Common myeloid progenitor, CD34-positive (primary cell): ENCODE measurements at places on chromosomes 3 and 15.

- peak; percentile 84 for DNase-seq
Measured at GRCh38 chr3:49703443-49703927, 14.1 kb downstream of the RNF123 start.

DNA sequence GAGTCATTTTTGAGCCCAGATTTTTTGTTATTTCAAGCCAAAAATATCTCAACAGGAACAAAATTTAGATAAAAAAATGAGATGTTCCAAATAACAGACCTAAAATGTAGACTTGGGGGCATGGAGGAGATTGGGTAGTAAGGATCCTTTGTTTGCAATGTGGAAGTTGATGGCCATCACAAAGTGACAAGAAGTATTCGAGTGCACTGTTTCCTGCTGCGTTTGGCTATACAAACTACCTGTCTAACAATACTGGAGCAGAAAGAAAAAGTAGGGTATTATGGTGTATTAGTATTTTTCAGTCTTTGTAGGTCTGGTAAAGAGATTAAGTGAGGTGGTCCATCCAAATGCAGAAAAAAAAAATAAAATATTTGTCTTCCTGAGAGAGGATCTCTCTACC is 284.2 kb downstream of the C3orf38 start:
- no peak for DNase-seq

GRCh38 chr3:127168271-127168670 is 24.7 kb upstream of the PRR23E start:
- DNase-seq: no peak

DNA sequence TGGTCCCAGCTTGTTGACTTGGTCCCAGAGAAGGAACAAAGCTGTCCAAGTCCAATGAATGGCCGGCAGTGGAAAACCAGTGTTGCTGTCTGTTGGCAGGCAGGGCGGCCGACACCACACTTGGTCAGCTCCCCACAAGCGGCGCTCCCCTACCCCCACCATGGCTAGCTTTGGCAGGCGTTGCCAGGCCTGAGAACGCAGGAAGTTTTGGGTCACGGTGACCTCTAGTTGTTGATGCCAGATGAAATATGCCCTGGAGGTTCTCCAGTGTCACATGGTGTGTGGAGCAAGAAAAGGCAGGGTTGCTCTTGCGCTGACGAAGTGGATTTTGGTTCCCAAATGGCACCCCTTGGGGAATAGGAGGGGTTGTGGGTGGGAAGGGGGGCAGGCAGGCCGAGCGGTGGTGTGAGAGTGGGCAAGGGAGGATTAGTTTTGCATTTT is 72.7 kb upstream of the TPRG1 start:
- DNase-seq: no peak

- DNase-seq: no peak
Measured at GRCh38 chr15:59400103-59400813, 27.6 kb upstream of the MYO1E start.

GRCh38 chr15:42163291-42163690 is 6.9 kb upstream of the PLA2G4F start:
- no peak for DNase-seq

- DNase-seq: no peak
Measured at GRCh38 chr3:43629257-43629656, 7.4 kb upstream of the ANO10 start.

DNA sequence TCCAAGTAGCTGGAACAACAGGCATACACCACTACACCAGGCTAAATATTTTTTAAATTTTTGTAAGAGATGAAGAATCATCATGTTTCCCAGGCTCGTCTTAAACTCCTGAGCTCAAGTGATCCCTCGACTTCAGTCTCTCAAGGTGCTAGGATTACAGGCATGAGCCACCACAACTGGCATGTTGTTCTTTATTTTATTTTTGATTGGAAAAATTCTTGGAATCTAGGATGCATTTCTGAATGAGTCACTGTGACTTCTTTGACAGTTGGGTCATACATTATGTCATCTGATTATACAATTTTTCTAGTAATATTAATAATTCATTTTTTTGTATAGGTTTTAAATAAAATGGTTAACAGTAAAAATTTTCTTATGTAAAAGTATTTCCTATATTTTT is 870.2 kb downstream of the SI start:
- no peak for DNase-seq

- no peak for DNase-seq
Measured at GRCh38 chr3:32371461-32372212, 20.0 kb upstream of the CMTM7 start.

DNA sequence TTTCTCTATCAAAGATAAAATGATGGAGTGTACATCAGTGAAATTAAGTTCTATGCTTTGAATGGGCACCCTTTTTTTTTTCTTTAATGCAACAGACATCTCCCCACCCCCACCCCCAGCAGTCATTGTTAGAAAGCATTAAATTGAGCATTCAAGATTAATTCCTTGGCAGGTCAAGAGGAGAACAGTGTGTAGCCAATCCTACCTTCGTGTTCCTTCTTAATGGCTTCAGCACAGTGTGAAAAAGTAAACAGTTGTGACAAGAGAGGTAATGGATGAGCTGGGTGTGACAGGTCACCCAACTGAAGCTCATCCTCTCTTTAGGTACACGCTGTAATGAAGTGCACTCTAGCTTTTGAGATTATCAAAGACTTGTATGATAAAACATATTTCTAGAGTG is 198.5 kb upstream of the RARB start:
- DNase-seq: no peak

- DNase-seq: no peak
Measured at GRCh38 chr3:171181907-171182690, 155.6 kb upstream of the SLC2A2 start.

GRCh38 chr3:137764001-137764433 is at the start of gene SOX14:
Gene SOX14 (plus strand): TSS chr3:137764315. CDS start chr3:137764785, 470 bp downstream.
- DNase-seq: peak; percentile 48

- DNase-seq: peak; percentile 1
Measured at GRCh38 chr3:170730071-170730812, 139.8 kb downstream of the RPL22L1 start.

DNA sequence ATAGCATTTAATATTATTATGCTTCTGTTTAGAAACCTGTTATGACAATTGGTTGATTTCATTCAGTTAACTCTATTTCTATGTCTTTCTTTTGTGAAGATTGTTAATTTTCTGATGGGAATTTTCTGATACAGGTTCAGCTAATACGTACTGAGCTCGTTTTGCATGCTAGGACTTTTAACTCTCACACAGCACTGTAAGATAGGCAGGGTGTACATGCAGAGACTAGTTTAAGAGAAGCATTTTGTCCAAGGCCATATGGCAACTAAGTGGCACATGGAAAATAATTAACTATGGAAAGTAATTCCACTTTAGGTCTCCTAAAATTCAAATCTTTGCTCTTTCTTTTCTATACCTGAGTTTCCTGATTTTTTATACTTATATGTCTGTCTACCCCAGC is 81.9 kb downstream of the IL1RAP start:
- DNase-seq: no peak

DNA sequence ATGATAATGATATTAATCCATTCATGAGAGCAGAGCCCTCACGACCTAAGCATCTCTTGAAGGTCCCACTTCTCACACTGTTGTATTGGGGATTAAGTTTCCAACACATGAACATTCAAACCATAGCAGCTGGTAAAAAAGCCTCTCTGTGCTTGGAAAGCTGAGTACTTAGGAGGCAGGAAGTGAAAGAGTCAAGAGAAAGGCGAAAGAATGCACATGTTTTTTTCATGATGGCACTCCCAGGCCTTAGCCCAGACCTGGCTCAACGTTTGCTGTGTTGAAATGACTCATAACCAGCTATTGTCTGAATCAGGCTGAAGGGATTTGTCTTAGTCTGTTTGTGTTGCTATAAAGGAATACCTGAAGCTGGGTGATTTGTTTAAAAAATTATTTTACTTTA is 84.4 kb upstream of the RGMA start:
- no peak for DNase-seq

GRCh38 chr3:23991683-23992628 is 46.9 kb downstream of the NR1D2 start:
- peak; percentile 78 for DNase-seq

DNA sequence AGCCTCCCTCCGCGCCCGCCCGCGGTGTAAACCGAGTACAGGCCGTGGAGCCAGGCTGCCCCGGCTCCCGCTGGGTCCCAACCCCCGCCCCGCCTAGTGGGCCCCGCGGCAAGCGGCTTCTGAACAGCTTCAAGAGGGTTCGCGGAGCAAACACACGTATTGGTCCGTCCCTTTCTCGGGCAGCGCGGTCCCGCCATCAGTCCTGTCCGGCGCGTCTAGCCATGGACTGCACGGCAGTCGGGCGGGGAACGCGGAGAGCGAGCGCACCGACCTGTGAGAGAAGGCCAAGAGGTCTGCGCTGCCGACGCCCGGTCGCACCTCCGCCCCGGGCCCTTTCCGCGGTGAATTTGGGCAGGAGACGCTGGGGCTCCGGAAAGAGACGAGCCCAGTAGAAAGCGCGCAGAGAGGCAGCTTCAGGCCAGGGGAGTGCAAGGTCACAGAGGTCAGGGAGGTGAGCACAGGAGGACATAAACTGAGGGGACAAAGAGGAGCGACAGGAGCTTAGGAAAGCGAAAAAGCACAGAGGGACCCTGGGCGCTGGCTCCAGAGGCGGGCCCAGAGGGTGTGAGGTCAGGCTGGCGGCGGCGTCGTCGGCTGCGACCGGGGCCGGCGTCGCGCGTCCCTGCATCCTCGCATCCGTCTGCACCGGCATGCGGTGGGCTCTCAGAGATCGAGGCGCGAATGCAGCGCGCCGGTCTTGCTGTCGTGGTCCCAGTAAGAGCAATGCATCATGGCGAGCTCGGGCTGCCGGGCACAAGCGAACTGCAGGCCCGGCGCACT is 1.8 kb downstream of the FOXL2 start:
- DNase-seq: peak; percentile 61

GRCh38 chr3:178060407-178060806 is 475.8 kb upstream of the KCNMB2 start:
- no peak for DNase-seq

DNA sequence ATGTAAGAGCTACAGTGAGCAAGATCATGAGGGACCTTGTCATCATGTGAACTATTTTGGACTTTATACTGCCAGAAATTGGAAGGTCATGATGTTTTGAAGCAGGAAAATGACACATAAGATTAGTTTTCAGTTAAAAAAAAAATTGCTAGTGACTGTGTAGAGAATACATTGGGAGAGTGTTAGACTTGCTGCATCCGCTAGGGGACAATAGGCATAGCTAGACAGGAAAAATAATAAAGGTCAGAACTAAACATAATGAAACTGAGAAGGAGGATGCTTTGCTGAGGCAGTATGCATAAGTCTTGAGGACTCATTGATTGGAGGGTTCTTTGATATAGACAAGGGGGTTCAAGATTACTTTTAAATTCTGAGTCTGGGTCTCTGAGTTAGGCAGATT is 275.8 kb upstream of the KCNH8 start:
- DNase-seq: no peak

GRCh38 chr15:72397796-72398588 is at the start of gene TMEM202:
Gene TMEM202 (plus strand): TSS chr15:72398305. CDS start chr15:72398327, 22 bp downstream.
- no peak for DNase-seq

GRCh38 chr3:136262559-136262958 is 12.4 kb downstream of the PCCB start:
- no peak for DNase-seq

GRCh38 chr3:169699536-169700050 is 36.1 kb upstream of the MECOM start:
- DNase-seq: no peak

GRCh38 chr3:11212299-11212608 is 58.0 kb downstream of the HRH1 start:
- no peak for DNase-seq

GRCh38 chr15:42919799-42920518 is 619 bp downstream of the TTBK2 start:
- peak; percentile 78 for DNase-seq

- no peak for DNase-seq
Measured at GRCh38 chr3:49004352-49005302, 2.6 kb upstream of the WDR6 start.

DNA sequence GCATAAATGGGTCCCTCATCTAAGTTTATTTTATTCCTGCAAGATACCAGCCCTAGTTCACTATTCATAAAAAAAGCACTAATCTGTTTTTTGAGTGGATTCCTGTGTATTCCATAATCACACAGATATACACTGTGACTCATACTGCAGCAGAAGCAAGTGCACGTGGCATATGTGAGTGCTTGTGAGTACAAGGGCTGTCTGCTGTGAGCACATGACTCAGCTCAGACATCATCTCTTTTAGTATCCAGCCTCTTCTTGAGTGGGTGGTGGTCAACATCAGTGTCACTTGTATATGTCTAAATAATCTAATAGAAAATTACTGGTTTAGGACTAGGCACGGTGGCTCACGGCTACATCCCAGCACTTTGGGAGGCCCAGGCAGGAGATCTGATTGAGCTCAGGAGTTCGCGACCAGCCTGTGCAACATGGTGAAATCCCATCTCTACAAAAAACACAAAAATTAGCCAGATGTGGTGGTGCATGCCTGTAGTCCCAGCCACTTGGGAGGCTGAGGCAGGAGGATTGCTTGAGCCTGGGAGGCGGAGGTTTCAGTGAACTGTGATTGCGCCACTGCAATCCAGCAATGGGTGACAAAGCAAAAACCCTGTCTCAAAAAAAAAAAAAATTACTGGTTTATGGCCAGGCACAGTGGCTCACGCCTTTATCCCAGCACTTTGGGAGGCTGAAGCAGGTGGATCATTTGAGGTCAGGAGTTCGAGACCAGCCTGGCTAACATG is 49.8 kb downstream of the NIPA2 start:
- no peak for DNase-seq

DNA sequence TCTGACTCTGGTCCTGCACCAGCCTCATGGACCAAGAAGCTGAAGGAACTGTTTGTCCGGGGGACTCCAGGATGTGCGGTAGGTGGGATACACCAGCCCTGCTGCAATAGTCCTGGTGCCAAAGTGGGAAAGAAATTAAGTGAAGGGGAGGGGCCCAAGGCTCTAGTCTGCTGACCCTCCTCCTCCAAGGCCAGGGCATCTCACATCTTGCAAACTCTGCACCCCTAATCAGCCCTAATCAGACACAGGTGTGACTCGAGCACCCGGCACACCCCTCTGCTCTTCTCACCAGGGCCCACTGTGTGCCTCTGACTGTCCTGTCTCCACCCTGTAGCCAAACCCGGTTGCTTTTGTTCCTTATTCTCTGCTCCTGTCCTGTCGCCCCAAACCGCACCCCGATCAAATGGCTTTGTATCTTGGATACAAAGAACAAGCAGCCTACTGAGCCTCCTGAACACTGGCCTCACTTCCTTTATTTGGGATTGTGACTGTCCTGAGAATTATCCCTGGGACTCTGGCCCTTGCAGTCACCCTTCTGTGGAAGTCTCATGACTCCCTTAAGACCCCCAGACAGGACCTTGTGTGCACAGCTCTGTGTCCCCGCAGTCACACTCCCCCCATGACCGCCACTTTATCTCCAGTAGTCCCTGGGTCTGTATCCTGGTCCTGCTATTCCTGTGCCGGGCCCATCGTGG is 26.7 kb upstream of the SLC41A3 start:
- no peak for DNase-seq
